ENCODE measurements at places on chromosomes 16 and 17. TPM values are rescaled to one million over a fixed set of nuclear protein-coding genes. Genes with fewer than 3 reads are reported as not detected.

The SLFN12L gene
- total RNA-seq = not detected

The CHRNE gene
- total RNA-seq = 0.23 TPM

DNA sequence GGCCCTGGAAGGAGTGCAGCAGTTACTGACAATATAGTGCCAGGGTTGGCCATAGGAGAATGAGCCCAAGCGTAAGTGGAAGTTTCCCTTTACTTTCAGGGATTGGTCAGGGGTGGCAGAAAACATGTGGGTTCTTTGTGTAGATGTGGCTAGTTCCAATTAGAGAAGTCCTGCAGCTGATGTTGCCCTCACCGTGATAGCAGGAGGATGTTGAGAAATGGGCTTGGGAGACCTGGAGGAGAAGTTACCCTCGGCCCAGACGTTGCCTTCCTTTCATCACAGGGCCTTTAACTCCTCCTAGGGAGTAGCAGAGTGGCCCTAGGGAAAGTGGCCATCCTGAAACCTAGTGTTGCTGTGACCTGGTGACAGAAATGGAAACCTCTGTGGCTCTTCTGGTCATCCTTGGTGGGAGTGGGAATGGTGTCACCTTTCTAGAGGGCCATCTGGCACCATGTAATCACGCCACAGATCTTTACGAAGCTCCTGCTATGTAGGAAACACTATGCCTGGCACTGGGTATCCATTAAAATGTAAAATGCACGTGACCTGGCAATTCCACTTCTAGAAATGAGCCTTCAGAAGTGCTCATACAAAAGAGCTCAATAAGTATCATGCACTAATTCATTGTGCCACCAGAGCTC is 6.7 kb downstream of the TMEM92 start:
- H3K36me3 ChIP-seq = peaks cover 12% of the 10 kb centered on the region
- peaks cover 46% of the 10 kb centered on the region for H3K4me1 ChIP-seq
- H3K27ac ChIP-seq = no peak overlapping the region
- no peaks in the 10 kb centered on the region for H3K27me3 ChIP-seq
- no peak overlapping the region for H3K4me3 ChIP-seq

- H3K4me1 ChIP-seq = no peaks in the 10 kb centered on the region
- no peaks in the 10 kb centered on the region for H3K36me3 ChIP-seq
- no peak for DNase-seq
- no peaks in the 10 kb centered on the region for H3K27me3 ChIP-seq
- H3K4me3 ChIP-seq = no peak overlapping the region
Measured at GRCh38 chr16:26457095-26457494, 609.6 kb upstream of the C16orf82 start.

- H3K27ac ChIP-seq = peak overlapping the region; percentile 93
- H3K4me1 ChIP-seq = peaks cover 30% of the 10 kb centered on the region
- H3K4me3 ChIP-seq = peak overlapping the region; percentile 44
Measured at GRCh38 chr17:44095647-44096496, 25.3 kb downstream of the G6PC3 start.

DNA sequence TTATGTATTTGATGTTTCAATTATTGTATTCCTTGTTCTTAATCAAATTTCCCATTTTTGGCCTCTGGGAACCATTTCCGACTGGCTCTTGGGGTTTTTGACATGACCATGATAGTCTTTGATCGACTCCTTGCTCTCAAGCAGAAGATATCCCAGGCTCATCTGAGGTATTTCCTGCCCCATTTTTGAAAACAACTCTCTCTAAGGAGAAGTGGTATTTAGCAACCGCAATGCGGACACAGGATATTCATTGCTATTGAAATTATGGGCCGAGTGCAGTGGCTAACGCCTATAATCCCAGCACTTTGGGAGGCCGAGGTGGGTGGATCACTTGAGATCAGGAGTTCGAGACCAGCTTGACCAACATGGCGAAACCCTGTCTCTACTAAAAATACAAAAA is 5.5 kb downstream of the TANGO6 start:
- H3K27ac ChIP-seq = no peak overlapping the region
- H3K36me3 ChIP-seq = no peaks in the 10 kb centered on the region
- H3K4me1 ChIP-seq = no peaks in the 10 kb centered on the region
- no peak for DNase-seq
- H3K27me3 ChIP-seq = no peaks in the 10 kb centered on the region

GRCh38 chr16:25827709-25828108 is 135.9 kb downstream of the HS3ST4 start:
- H3K4me1 ChIP-seq = no peaks in the 10 kb centered on the region
- no peak overlapping the region for H3K27ac ChIP-seq
- no peak overlapping the region for H3K4me3 ChIP-seq
- no peaks in the 10 kb centered on the region for H3K36me3 ChIP-seq

DNA sequence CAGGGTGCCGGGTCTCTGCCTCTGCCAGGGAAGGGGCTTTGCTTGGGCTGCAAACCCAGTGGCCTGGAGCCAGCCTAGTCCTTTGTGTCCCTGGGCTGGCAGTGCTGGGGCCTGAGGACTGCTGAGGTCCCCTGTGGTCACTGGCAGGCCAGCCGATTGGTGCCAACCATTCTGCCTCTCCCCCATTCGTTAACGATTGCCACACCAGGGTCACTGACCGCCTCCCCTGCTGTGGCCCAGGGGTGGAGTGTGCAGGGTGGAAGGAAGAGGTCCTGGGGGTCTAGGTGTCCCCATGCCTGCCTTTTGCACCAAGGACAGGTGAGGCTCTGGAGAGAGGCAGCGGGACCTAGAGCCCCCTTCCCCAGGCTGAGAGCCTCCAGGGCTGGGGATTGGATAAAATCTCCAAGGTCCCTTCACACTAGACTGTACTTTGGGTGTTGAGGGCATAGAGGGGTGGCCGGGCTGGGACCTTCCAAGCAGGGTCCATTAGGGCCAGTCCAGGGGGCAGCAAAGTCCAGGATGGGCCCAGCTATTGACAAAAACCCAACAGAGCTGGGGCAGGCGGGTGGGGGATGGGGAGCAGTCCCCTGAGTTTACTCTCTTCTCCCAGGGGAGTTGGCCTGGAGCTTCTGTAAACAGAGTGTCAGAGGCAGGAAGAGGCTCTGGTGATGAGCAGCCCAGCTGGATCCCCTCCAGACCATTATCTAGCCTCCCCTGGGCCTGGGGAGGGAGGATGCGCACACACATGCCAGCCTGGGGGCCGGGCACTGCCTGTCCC is 1.1 kb downstream of the VASN start:
- no peak overlapping the region for H3K27ac ChIP-seq
- no peaks in the 10 kb centered on the region for H3K27me3 ChIP-seq
- no peak for DNase-seq
- peaks cover 84% of the 10 kb centered on the region for H3K4me1 ChIP-seq
- H3K4me3 ChIP-seq = peak overlapping the region; percentile 61
- no peaks in the 10 kb centered on the region for H3K36me3 ChIP-seq

Data from PC-9 (cell line).